IPS DF 6.9 (cell line): ENCODE measurements at places on chromosomes 7 and 10.

DNA sequence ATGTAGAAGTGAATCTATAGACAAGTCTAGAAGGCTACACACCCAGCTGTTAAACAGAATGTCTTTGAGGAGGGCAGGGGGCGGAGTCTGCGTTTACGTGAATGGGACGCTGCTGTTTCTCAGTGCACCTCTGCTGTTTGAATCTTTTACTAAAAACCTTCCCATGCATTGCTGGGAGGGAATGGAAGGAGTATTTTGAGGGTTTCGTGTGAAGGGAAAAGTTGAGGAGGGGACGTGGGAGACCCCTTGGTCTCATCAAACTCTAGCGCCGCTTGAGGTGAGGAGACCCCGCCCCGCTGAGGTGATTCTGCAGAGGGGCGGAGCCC is 492 bp upstream of the VCL start:
- DNase-seq = peak; percentile 33

GRCh38 chr10:1874533-1874932 is 137.2 kb upstream of the ADARB2 start:
- DNase-seq = no peak

GRCh38 chr7:41051535-41051934 is 651.4 kb downstream of the INHBA start:
- DNase-seq = no peak

DNA sequence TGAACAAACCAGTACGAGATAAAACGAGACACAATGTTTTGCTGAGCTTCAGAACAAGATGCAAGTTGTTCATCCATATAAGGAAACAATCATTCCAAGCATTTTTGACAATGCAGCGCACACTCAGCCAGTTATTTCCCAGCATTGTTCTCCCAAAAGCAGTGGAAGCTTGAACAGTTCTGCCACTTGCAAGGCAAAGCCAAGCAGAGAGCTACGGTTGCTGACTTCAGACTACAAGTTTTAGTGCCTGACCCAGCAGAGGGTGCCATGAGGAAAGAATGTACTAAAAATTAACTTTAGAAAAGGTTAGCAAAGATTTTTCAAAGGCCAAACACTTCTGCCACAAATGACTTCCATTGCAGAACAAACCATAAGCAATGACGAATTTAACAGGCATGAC is 152.5 kb downstream of the SLC25A13 start:
- DNase-seq = no peak

GRCh38 chr7:38760226-38760625 is 129.1 kb upstream of the AMPH start:
- no peak for DNase-seq

- no peak for DNase-seq
These were observed 97.6 kb downstream of the KIAA1217 start for GRCh38 chr10:24306507-24306875.

- DNase-seq = no peak
These were observed 10.8 kb upstream of the GATA3 start for GRCh38 chr10:8043569-8044306.

- no peak for DNase-seq
These were observed 4.0 kb upstream of the AFAP1L2 start for GRCh38 chr10:114408112-114408967.

DNA sequence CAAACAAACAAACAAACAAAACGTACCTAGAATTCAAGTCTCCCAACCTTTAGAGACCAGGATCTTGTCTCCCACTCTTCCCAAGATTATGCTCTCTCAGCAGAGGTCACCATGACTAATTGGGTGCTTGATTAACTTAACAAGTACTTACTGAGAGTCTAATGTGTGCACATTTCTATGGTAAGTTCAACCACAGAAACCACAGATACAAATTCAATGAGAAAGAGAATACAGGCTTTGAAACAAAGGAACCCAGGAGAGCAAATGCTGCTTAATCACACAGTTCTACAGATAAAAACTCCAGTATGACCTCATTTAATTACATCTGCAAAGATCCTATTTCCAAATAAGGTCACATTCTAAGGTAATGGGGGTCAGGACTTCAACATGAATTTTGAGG is 142.8 kb downstream of the DNAJC1 start:
- DNase-seq = no peak

- no peak for DNase-seq
These were observed 792 bp downstream of the ZNF746 start for GRCh38 chr7:149496642-149497391.

DNA sequence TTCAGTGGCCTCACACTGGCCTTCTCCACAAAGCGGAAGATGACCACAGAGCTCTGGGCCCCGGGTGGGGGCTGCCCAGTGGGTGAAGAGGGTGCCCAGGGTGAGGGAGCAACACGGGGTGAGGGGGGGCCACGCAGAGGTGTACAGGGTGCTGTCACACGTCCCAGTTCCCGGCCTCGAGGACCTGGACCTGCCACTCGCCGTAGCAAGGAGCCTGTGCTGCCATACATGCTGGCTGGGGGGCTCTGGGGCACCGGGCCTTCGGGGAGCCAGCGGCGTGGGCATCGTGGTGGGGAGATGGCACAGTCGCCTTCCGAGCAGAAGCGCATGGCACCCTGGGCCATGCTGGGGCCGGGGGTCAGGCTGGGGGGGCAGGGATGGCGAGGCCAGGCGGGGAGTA is 1.9 kb downstream of the PSD start:
- DNase-seq = no peak

DNA sequence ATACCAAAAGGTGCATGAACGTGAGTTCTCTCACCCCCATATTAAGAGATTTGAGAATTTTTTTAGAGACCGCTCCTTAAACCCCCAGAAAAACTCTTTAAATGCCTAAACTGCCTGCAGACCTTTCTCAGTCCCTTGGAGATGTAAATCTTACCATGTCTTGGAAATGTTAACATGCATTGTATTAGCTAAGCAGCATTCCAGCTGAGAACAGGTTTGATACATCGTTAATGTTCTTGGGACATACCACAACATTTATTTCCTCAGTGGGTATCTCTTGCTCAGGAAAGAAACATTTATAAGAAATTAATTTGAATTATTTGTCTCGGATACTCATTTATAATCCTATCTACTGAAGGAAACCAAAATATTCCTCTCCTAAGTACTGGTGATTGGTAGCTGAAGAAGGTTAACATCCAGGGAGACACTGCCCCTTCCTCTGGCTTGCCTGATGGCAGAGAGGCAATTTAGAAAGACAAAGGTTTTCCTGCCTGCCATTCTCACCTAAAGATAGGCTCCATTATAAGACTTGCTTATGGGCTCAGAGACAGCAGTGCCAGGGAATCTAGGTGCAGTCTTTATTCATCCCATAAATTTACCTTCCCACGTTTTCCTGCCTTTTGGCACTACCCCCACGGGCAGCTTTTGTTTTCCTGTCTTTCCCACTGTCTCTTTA is 141.2 kb downstream of the COBL start:
- DNase-seq = peak; percentile 35

- no peak for DNase-seq
These were observed 354.9 kb downstream of the BMPER start for GRCh38 chr7:34260279-34260678.

- DNase-seq = no peak
These were observed 450.0 kb downstream of the IPMK start for GRCh38 chr10:57817741-57818140.

DNA sequence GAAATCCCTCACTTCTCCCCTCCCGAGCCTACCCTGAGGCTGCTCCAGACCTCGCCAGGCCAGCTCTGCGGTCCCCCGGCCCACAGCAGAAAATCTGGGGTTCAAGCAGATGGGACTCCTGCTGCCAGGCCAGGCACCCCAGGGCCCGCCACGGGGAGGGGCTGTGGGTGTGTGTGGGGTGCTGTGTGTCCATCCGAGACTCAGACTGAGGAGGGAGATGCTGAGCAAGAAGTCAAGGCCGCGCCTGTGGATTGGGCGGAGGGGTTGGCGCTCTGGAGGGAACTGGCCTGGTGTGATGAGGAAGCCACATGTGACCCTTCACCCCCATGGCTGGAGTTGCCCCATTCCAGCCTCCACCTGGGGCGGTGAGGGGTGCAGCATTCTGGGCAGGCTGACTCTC is 51.1 kb downstream of the YKT6 start:
- no peak for DNase-seq

- no peak for DNase-seq
These were observed 32.5 kb downstream of the MTERF1 start for GRCh38 chr7:91847876-91848588.

DNA sequence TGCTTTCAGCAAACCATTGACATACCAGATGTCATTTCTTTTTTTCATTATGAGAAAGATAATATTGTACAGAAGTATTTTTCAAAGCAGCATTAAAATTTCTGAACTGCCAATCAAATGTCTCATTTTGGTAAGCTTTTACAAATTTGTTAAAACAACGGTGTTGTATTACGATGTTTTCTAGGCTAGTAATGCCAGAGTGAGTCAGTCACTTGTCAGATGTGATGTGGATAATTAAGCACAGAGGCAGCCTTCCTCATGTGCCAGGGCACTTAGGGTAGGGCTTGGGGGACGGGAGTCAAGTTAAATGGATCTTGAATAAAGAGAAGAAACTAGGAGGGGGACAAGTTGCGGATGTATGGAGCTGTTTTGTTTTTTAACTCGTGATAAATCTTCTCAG is 10.1 kb downstream of the PSTK start:
- no peak for DNase-seq
